Neural crest cell (in vitro differentiated cells): ENCODE measurements at places on chromosomes 7 and 10. TPM values are rescaled to one million over a fixed set of nuclear protein-coding genes. Genes with fewer than 3 reads are reported as not detected.

C10orf53 gene
- 0.14 TPM in 1 of 2 replicates, not detected in the other for total RNA-seq

TEX47 gene
- not detected in 2 replicates for total RNA-seq

SFTPA2 gene
- not detected in 2 replicates for total RNA-seq

IL15RA gene
- total RNA-seq = not detected in 2 replicates

TFR2 gene
- 1.7 and 2.4 TPM in 2 replicates for total RNA-seq

PLAC9 gene
- total RNA-seq = 24.1 and 27.5 TPM in 2 replicates

PNLIPRP1 gene
- not detected in 2 replicates for total RNA-seq

GRCh38 chr7:106448992-106449859 lies 164.4 kb upstream of the NAMPT start:
- no peak for DNase-seq

- no peak for DNase-seq
Measured at GRCh38 chr7:116400522-116400921, 99.0 kb upstream of the CAV2 start.

- no peak for DNase-seq
Measured at GRCh38 chr7:22715969-22716368, 11.0 kb upstream of the IL6 start.

- DNase-seq = no peak
Measured at GRCh38 chr10:42981358-42982236, 95.3 kb upstream of the RET start.

GRCh38 chr10:109405338-109405737 lies 518.0 kb downstream of the XPNPEP1 start:
- DNase-seq = no peak

DNA sequence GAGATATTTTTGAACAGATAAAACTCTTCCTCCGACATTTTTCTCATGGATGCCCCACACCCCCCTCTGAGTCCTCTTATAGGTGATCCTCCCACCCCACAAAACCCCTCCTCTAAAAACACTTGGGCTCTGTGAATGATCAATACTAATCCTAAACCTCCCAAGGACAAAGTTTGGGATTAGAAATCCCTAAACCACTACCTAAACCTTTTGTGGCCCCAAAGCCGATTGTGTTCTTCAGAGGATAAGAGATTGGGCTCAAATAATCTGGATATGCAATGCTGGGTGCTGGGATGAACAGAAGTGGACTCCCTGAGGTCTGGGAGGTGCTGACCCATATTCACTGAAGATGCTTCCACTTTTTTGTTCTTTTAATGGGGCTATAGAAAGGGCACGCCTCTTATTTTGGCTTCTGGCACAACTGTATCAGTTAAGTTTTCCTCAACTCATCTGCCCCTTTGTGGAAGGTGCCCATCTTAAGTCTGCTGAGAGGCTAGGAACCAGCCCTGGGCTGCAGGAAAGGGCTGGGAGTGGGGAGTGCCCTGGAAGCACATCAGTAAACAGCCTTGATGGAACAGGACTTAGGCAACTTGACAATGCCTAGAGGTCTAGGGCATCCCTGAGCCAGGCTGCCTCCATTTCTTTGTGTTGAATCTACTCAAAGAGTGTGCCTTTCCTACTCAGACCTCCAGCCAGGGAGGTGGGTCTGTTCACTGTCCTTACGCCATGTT lies at the start of gene OPN1SW:
OPN1SW (minus strand) TSS at position 51 of the 731 bp plus-strand sequence; CDS start at position 38, 13 bp downstream.
- no peak for DNase-seq

GRCh38 chr10:20970708-20971107 lies 73.6 kb upstream of the NEBL start:
- no peak for DNase-seq

DNA sequence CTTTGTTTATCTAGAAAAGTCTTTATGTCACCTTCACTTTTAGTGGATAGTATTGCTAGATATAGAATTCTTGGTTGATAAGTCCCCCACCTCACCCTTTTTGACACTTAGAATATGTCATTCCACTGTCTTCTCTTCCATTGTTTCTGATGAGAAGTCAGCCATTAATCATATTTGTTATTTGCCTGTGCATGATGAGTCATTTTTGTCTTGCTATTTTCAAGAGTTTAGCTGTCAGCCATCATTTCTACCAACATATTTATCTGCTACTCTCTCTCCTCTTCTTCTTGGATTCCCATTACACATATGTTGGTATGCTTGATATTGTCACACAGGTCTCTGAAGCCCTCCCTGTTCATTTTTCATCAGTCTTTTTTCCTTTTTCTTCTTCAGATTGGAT lies 160.8 kb upstream of the TCF7L2 start:
- DNase-seq = no peak

- DNase-seq = no peak
Measured at GRCh38 chr7:50317697-50318669, 13.5 kb downstream of the IKZF1 start.

- no peak for DNase-seq
Measured at GRCh38 chr7:101140746-101141382, 13.4 kb upstream of the AP1S1 start.
